NCI-H1930 (cell line): ENCODE measurements at places on chromosomes 2 and 18.

DNA sequence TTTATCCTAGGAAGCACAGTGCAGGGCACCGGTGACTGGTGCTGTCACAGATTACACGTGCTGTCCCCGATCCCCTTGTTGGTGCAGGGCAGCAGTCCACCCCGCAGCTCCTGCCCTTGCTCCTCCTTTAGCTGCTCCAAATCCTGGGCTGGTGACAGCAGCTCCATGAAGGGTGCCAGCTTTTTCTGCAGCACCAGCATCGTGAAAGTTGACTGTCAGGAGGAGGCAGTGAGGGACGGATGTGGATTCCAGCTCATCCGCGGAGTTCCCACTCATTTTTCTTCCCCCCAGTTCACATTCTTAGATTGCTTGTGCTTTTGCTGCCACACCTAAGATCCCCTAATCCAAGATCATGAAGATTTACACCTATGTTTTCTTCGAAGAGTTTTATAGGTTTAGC is 67.5 kb downstream of the ONECUT2 start:
- DNase-seq: no peak

DNA sequence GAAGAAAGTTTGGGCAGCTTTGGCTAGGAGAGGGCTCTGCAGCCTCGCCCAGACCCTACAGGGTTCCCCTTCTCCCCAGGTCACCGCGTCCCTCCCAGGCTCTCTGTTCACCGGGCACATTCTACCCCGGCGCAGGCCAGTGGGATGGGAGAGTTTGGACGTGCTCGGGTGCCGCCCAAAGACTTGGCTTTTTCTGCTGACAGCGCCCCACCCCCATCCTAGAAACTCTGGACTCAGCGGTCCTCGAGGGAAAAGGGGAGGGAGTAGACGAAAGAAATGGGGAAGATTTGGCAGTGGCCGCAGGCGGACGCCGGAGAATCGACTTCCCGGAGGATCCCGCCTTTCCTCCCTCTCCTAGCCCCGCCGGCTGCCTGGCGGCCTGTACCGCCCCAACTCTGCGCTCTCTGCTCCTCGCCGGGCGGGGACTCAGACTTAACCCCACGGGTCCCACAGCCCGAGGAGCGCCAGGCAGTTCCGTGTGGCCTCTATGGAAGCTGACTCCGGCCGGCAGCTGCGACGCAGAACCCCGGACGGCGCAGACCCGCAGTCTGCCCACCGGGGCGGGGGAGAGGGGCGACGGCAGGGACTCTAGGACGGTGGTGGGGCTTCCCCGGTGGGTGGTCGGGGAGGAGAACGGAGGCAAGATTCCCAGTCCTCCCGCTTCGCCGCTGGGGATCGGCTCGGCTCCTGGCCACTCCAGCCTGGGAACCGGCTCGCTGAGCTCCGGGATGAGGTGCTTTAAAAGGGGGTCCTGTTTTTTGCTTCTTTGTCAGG is 863 bp upstream of the SIX2 start:
- no peak for DNase-seq

DNA sequence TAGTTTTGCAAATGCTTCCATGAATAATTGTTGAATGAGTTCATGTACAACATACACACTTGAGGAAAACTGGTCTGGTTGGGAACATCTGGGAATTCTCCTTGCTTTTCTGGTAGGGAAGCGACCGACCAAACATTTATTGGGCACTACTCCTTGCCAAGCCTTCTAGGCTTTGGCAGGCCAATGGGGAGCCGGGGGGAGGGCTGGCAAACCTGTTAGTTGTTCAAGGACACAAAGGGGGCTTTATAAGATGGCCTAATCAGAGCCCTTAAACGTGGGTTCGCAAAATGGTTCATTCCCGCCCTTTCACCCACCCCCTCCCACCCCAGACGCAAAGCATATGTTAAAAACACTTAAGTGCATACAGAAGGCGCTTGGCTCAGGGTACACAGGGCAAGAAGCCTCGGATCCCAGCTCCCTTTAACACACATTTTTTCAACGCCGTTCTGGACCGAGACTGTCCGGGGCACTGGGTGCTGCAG is 844 bp upstream of the VSNL1 start:
- DNase-seq: no peak

- DNase-seq: no peak
Measured at GRCh38 chr18:75874401-75875089, 447.0 kb upstream of the SMIM21 start.

DNA sequence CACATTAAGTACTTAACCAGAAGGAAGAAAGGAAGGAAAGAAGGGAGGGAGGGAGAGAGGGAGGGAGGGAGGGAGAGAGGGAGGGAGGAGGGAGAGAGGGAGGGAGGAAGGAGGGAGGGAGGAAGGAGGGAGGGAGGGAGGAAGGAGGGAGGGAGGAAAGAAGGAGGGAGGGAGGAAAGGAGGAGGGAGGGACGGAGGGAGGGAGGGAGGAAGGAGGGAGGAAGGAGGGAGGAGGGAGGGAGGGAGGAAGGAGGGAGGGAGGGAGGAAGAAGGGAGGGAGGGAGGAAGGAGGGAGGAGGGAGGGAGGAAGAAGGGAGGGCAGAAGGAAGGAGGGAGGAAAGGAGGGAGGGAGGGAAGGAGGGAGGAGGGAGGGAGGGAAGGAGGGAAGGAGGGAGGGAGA is 363.3 kb downstream of the MBD2 start:
- no peak for DNase-seq

GRCh38 chr2:42249284-42249683 is 80.1 kb downstream of the EML4 start:
- no peak for DNase-seq

DNA sequence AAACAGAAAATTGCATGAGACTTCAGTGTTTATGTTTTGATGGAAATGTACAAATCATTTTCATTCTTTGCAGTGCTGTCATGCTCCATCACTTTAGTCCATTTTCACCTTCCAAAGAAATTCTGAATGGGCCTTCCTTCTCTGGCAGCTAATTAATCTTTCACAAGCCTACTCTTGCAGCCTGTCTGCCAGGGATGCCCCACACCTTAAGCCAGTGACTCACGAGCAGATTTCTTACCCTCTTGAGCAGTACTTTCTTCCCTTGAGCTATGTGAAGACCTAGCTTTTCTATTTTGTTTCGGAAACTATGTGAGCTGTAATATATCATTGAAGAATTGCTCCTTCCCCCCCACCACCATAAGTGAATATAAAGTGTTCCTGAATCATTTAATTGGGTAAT is 404.3 kb upstream of the VWC2L start:
- no peak for DNase-seq

DNA sequence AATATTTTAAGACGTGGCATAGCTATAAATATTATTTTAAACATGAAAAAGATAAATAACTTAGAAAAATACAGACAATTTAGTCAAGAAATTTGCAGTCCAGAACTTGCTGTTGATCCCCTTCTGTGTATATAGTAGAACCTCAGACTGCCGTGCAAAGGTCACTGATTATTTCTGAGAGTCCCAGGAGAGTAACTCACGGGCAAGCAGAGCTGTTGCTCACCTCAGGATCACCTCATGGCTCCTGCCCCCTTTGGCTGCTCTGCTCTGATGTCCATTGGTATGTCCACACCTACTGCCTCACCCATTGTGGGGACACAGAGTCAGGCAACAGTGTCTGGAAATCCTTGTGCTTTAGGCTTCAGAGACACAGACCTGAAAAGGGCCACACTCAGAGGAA is 392.9 kb upstream of the CELF4 start:
- no peak for DNase-seq

DNA sequence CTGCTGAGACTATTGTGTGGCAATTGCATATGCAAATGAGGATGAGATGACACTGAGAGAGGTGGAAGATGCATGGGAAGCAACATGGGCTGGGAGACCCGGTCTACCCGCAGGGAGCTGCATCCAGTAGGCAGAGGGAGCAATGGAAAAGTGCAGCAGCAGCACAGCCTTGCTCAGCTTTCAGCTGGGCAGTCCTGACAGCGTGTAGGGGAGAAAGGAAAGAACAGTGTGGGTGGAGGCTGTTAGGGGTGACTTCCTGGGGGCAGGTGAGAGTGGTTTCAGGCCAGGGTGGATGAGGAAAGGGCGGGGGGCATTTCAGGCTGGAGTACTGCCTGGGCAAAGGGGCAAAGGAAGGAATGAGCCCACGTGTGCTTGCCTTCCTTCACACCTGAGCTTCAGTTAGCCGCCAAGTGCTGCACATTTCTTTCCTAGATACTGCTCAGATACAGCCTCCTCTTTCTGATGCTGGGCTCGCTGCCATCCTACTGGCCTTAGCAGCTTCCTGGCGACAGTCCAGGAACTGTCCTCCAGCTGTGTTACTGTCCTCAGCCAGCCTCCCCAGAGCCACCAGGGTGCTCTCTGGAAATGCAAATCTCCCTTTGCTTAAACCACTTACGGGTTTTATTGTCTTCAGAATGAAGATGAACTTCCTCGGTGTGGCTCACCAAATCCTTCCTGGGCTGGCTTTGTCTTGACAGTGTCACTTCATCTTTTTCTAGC is 276.3 kb downstream of the TSN start:
- no peak for DNase-seq

DNA sequence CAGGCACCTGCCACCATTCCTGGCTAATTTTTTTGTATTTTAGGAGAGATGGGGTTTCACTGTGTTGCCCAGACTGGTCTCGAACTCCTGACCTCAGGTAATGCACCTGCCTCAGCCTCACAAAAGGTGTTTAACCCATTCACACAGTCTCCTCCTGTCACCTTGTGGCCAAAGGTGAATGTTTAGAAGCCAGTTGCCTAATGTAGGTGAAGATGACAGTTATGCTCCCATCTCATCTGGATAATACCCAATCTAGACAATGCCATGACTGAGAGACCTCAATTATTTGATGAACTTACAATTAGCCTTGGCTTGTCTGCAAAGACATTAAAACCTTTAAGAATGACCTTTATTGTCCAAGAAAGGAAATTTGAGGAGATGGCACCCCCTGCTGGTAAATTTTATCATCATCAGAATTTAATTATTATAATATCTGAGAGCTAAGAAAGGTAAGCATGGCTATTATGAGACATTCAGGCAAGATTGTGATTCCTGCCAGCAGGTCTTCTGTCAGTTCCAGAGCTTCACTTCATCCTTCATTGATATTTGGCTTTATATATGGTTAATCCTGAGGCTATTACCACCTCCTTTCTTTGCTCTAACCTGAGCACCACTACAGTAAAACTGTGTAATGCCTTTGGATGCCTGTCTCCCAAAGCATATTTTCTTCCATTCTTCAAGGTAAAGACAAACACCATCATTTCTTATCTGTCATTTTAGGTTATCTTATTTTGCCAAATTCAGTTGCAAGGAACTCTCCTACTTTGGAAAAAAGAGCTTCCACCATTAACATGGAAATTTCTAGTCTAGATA is 117.6 kb downstream of the FAM124B start:
- DNase-seq: peak; percentile 1

DNA sequence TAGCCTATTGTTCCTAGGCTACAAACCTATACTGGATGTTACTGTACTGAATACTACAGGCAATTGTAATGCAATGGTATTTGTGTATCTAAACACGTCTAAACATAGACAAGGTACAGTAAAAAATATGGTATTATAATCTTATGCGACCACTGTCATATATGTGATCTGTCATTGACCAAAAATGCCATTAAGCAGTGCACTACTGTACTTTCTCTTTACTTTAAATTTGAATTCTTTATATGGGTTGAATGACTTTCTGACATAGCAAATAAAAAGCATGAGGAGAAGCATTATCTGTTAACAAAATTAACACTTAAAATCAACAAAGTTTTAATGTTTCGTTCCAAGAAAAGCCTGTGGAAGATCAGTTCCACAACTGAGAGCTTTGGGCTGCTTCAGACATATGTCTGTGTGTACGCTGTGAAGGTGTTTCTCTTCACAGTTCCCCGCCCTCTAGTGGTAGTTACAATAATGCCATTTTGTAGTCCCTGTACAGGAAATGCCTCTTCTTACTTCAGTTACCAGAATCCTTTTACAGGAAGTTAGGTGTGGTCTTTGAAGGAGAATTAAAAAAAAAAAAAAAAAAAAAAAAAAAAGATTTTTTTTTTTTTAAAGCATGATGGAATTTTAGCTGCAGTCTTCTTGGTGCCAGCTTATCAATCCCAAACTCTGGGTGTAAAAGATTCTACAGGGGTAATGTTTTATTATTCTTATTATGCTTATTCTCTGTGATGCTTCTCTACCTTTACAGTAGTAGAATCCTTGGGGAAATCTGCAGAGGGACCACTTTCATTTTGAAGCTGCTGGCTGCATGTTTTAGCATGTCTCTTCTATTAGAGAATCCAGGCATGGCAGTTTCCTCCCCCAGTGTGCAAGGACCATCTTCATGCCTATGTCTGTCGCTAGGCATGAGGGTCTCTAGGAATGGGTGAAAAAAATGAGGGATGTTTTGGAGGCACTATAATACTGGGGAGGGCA is 54.5 kb downstream of the SCN2A start:
- peak; percentile 60 for DNase-seq

GRCh38 chr2:126200538-126200937 is 455.4 kb upstream of the GYPC start:
- DNase-seq: no peak

DNA sequence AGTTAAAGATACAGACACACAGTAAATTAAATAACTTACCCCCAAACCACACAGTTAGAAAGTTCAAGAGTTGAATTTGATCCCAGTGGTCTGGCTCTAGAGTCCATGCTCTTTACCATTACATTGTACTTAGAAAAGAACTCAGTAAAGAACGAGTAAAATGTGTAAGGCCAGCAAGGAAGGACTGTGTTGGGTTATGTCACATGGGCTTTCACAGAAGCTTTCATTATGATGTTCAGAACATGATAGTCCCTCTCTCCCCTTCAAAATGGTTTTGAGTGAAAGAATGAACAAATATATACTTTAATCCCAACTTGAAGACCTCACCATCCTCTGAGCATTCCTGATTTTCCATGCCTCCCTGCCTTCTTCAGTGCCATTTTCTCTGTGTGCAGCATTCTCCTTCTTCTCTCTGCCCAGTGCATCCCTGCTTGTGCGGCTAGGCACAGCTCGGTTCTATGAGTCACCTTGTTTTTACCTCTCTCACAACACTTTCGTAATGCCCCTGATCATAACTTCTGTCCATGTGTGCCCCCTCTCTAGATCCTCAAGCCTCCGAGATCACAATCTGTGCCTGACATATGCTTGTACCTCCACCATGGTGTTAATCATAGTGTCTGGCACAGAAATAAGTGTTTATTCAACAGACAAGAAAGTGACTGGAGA is 22.0 kb downstream of the RASGRP3 start:
- DNase-seq: no peak

- DNase-seq: no peak
Measured at GRCh38 chr2:1811258-1811970, 67.1 kb upstream of the PXDN start.

DNA sequence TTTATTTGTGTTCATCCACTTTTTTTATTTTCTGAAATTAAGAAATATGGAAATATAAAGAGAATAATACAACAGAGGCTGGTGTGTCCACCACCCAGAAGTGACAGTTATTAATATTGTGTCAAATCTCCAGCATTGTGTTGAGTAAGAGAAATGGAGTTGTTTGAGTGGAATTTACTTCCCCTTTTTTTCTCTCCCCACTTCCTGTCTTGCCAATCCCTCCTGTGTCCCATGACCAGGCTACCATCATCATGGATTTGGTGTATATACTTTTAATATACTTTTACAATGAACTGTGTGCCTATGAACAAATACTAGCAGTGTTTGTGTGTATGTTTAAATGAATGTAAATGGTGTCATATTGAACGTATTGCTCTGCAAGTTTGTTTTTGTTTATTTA is 276.9 kb upstream of the SKOR2 start:
- DNase-seq: no peak
